ENCODE measurements at places on chromosomes 7 and 10. TPM values are rescaled to one million over a fixed set of nuclear protein-coding genes. Genes with fewer than 3 reads are reported as not detected.
A peak's percentile ranks its signal among the peaks of the same experiment; 100 is the strongest.

GRCh38 chr10:119393845-119394244 is 148.7 kb downstream of the RGS10 start:
- H3K4me3 ChIP-seq: no peak overlapping the region
- peak overlapping the region; percentile 82 for H3K27ac ChIP-seq
- H3K4me1 ChIP-seq: peaks cover 34% of the 10 kb centered on the region
- DNase-seq: no peak
- no peaks in the 10 kb centered on the region for H3K36me3 ChIP-seq
- no peaks in the 10 kb centered on the region for H3K27me3 ChIP-seq

The SYT15 gene
- total RNA-seq: 1.9 TPM

The OR2A25 gene
- not detected for total RNA-seq

GRCh38 chr7:157013602-157014549 is 3.4 kb upstream of the MNX1 start:
- no peak overlapping the region for H3K27ac ChIP-seq
- DNase-seq: no peak
- peaks cover 3% of the 10 kb centered on the region for H3K36me3 ChIP-seq
- H3K4me1 ChIP-seq: peaks cover 14% of the 10 kb centered on the region
- H3K27me3 ChIP-seq: peaks cover 73% of the 10 kb centered on the region

The CCDC3 gene
- total RNA-seq: 0.10 TPM

DNA sequence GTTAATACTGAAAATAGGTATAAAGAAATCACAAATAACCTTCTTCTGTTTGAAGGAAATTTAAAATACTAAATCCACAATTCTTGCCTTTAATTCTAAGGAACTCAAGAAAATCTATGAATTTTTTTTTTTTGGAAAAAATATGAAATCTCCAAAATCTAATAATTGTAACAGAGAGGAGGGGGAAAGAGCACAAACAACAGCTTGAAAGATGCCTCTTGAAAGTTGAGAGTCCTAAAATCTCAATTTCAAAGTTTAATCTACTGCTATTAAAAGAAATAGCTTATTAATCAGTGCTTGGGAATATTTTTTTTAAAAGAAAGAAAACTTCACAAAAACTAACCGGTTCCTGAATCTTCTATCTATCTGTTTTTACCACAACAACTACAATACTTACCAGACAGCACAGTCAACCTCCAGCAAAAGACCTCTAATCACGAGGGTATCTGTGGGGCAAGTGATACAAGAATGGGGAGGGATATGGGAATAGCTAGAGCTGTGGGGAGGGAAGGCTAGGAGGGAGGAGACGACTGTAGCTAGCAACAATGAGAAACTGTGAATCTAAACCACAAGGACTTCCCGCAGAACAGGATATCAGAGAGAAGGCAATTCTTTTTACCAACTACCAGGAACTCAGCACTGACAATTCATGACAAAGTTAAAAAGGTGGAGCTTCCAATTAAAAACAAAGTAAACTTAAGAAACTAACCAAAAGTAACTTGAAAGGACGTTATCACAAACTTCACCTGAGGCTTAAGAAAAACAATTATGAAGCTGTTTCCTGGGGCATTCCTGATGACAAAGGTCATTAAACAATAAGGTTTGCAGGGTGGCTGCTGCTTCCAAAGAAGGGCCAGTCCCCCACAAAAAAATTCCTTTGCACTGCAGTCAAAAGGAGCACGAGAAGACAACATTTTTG is at the start of gene USP54:
Gene USP54 (minus strand): TSS at position 462 of the 919 bp plus-strand sequence. CDS start 15,684 bp downstream, outside the sequence.
- H3K4me1 ChIP-seq: peaks cover 15% of the 10 kb centered on the region
- no peak for DNase-seq
- H3K27me3 ChIP-seq: no peaks in the 10 kb centered on the region
- peak within 1 kb of the TSS; percentile 81 for H3K4me3 ChIP-seq

The VENTX gene
- not detected for total RNA-seq

The OR2A42 gene
- not detected for total RNA-seq

GRCh38 chr10:2425320-2425719 is 642.0 kb upstream of the PFKP start:
- peaks cover 2% of the 10 kb centered on the region for H3K27me3 ChIP-seq
- no peak for DNase-seq
- no peaks in the 10 kb centered on the region for H3K36me3 ChIP-seq
- H3K27ac ChIP-seq: no peak overlapping the region
- H3K4me3 ChIP-seq: no peak overlapping the region

The GDF2 gene
- not detected for total RNA-seq
